Nephron progenitor cell (in vitro differentiated cells): ENCODE measurements at places on chromosomes 13 and 19.

DNA sequence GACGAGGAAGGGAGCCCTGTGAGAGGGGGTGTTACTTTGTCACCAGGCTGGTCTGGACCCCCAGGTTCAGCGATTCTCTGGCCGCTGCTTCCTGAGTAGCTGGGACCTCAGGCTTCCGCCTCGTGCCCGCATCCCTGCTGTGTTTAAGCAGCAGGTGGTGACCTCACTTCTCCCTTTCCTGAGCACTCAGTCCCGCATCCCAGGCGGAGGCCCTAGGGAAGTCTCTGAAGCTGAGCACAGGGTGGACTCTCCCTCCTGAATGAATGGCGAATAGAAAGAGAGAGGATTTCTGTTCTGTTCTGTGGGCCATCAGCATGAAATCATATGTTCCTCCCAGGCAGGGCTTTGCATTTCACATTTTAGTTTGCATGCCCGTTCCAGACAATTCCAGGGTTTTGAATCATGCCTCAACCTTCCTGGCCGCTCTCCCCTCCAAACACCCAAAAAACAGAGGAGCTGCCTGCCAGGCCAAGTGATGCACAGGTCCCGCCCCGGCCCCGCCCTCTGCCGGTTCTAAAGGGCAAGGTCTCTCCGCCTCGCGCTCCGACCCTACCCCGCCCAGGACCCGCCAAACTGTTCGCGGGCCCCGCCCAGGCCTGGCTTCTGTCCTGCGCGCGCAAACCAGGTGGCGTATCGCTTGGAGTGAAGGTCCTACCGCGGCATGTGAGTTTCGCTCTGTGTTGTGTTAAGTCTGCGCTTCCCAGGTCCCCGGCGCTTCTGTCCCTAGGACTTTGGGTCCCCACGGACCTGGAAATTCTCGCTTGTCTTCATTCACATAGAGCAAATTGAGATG is 35.1 kb upstream of the ZNF808 start:
- DNase-seq: peak; percentile 61
- H3K4me3 ChIP-seq: peak overlapping the region; percentile 85
- peaks cover 5% of the 10 kb centered on the region for H3K4me1 ChIP-seq
- H3K27ac ChIP-seq: no peak overlapping the region
- H3K27me3 ChIP-seq: peaks cover 44% of the 10 kb centered on the region

DNA sequence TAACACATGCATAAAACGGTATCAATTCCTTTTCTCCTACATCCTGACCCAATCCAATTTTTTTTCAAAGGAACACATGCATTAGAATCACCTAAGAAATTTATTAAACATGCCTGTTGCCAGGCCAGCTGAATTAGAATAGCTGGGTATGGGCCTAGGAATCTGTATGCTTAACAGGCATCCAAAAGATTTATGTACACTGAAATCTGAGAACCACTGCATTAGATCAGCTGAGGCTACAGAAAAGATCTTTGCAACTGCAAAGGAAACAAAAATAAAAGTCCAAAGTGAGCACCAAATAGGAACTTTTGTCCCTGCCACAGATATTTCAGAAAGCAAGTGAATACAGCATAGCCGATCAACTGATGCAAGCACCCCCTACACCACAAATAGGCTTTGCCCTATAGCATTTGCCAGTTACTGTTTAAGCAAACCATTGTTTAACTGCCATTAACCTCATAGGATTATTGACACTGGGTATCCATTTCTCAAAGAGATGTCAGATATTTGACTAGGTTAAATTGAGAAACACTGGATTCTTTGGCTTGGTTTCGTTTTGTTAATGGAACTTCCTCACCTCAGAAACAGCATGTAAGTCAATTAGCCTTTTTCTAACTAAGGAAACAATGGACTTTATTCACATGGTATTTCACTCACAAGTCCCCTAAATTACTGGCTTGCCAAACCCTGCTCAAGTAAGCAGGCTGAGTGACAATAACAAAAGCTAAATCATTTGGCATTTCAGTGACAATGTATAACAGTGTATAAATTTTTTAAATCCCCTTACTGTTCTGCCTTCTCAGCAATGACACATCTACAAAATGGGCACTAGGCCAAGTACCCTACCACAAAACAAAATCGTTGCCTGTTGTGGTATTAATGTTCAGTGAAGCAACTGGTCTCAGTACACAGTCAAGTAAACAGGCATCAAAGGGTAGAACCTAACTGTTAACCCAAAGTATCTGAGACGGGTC is 67.8 kb downstream of the SUCLA2 start:
- DNase-seq: no peak
- H3K27me3 ChIP-seq: peaks cover 3% of the 10 kb centered on the region
- H3K27ac ChIP-seq: no peak overlapping the region
- H3K4me3 ChIP-seq: no peak overlapping the region

GRCh38 chr13:104975272-104975671 is 1560.2 kb downstream of the EFNB2 start:
- no peak overlapping the region for H3K4me3 ChIP-seq
- H3K4me1 ChIP-seq: no peaks in the 10 kb centered on the region
- no peak overlapping the region for H3K27ac ChIP-seq
- H3K36me3 ChIP-seq: no peaks in the 10 kb centered on the region
- H3K27me3 ChIP-seq: peaks cover 5% of the 10 kb centered on the region
- no peak for DNase-seq

DNA sequence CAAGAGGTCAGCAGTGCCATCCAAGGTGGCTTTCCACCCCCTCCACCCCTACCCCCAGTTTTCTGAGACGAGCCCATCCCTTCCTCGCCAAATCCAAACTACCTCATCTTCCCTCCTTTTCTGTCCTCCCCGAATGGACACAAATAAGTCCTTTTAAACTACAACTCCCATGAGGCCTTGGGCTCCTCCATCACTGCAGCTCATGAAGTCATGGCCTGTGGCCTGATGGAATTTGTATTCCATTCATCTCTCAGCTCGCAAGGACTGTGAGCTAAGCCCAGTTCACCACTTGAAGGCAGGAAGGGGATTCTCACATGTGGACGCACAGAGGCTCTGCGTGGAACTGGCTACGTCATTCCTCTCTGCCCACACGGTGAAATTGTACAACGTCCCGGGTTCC is 12.5 kb downstream of the PTPRH start:
- no peak overlapping the region for H3K27ac ChIP-seq
- H3K4me1 ChIP-seq: no peaks in the 10 kb centered on the region
- DNase-seq: no peak
- H3K36me3 ChIP-seq: no peaks in the 10 kb centered on the region
- H3K4me3 ChIP-seq: no peak overlapping the region

GRCh38 chr19:23916991-23917390 is 2.3 kb downstream of the ZNF726 start:
- no peak overlapping the region for H3K27ac ChIP-seq
- H3K27me3 ChIP-seq: no peaks in the 10 kb centered on the region
- no peaks in the 10 kb centered on the region for H3K4me1 ChIP-seq
- no peak for DNase-seq
- H3K4me3 ChIP-seq: no peak overlapping the region
